Mucosa of gallbladder (tissue), 1 donor: ENCODE measurements at places on chromosomes 6 and 20.
A peak's percentile ranks its signal among the peaks of the same experiment; 100 is the strongest.

GRCh38 chr20:22675341-22675740 lies 91.0 kb upstream of the FOXA2 start:
- DNase-seq, result no peak

DNA sequence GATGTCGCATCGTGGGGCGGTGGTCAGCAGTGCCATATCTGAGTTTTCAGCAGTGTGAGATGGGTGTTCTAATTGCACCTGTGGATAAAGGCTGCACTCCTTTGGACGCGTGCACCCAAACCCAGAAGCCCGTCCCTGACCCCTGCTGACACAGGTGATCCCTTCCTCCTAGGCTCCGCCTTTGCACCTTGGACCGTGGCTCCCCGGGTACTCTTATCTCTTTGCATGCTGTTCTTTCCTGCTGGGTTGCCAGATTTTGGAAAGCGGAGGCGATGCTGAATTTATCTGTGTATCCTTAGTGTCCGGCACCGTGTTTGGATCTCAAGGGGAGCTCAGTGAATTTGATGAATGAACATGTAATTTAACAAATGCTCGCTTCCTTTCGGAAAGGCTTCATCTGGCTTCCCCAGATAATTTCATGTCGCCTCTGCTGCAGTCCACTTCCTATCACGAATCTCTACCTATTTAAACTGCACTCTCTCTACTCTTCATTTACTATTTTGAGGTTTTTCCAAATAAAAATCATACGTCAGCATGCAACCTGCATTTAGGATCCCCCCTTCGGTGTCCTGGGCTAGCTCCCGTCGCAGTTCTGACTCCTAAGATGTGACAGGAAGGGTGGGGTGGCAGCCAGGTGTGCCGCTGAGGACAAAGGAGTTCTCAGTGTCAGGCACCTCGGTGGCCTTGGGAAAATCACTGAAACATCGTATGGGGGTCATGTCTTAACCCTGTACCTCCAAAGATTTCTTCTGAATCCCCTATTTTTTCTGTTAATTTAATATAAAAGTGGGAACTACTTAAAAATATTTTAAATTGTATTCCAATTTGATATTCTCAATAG lies 753 bp upstream of the PERP start:
- DNase-seq, result peak; percentile 71

DNA sequence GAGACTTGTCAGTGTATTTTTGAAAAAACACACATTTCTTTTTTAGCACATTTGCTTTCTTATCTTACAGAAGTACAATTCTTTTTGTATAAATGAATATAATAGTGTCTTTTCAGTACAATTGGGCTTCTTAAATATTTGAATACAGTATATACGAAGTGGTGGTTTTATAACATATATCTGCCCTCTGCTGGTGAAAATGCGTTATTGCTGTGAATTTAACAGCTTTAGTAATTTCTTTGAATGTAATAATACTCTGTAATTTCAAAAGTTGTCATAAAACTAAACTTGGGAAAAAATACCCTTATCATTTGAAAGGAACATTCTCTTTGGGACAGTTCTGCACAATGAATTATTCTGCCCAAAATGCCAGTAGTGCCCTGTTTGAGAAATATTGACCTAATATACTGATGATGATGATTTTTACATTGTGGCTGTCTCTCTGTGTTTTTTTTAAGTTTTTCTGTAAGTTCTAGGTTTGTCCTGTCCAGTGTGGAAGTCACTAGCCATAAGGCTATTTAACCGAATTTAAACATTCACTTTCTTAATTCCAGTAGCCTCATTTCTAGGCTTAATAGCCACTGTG lies 19.0 kb downstream of the SMAP1 start:
- DNase-seq, result no peak

GRCh38 chr20:23386304-23387117 lies 24.5 kb downstream of the GZF1 start:
- no peak for DNase-seq

- no peak for DNase-seq
Measured at GRCh38 chr20:48557380-48557779, 270.4 kb downstream of the PREX1 start.

GRCh38 chr6:138087593-138088325 lies 19.5 kb downstream of the PERP start:
- no peak for DNase-seq

GRCh38 chr6:14974792-14975470 lies 270.9 kb upstream of the JARID2 start:
- DNase-seq, result no peak

- DNase-seq, result no peak
Measured at GRCh38 chr6:73538116-73538779, 17.4 kb upstream of the EEF1A1 start.

DNA sequence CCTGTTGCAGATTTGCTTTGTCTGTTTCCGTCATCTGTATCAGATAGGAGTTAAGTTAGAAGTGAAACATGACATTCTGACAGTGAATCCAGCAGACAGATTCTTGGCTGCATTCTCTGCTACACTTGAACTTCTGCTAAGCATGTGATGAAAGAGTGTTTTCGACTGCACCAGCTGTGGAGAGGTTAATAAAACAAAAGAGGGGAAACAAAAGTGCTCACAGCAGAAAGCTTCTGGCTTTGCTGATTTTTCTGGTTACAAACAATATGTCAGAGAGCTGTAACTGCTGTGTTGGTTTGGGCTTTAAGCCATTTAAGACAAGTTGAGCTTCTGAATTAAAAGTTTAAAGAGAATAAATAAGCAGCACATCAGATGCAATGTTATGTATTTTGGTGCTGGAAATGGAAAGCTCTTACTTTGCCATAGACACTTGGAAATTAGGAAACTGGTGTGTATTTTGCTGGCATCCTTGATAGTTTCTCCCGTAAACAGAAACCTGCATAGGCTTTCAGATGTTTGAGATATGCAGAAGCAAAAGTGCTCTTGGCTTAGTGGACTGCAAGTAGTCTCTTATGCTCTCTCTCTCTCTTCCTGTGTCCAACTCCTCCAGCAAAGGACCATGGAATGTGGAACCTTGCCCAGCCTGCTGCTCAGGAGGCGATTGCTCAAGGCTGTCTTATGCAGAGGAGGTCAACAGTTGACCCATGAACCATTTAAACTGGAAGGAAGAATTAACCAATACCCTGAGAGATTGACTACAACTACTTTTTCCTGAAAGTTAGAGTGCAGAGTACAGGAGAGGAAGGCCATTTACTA lies 104.9 kb downstream of the RPS12 start:
- DNase-seq, result peak; percentile 66
